ENCODE measurements at places on chromosomes 1 and 21.
A peak's percentile ranks its signal among the peaks of the same experiment; 100 is the strongest.

GRCh38 chr21:34668803-34669148, at the start of gene CLIC6:
TSS of gene CLIC6 (plus strand) at chr21:34668994. CDS start at chr21:34669389, 395 bp downstream.
- DNase-seq = no peak

- DNase-seq = no peak
Measured at GRCh38 chr1:214957330-214958137, 125.0 kb upstream of the KCNK2 start.

DNA sequence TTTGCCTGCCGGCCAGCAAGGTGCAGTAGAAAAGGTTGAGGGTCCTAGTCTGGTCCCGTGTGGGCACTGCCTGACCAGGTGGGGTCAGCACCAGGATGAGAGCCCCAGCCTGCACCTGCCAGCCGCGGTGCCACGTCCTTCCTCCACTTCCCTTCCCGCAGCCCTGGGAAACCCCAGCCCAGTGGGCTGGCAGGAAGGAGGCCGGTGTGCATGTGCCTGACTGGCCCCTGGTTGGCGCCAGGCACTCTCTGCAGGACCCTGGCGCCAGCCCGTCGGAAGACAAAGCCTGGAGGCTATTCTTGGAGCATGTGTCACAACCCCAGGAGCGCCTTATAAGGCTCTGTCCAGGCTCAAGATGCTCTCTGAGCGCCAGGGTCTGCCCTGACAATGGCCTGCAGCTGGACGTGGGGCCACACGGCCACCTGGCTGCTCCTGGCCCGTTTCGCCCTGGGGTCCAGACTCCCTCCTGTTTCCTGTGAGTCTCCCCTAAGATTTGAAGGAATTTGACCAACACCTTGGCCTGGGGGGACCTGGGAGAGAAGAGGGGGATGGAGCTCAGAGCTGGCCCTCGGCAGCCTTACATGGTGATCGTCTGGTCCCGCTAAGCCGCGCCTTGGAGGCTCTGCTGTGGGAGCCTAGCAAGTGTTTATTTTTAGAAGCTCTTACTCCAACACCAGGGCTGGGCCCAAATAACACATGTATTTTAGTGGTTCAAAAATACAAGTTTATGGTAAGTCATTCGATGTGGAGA, 31.9 kb upstream of the POFUT2 start:
- DNase-seq = no peak

DNA sequence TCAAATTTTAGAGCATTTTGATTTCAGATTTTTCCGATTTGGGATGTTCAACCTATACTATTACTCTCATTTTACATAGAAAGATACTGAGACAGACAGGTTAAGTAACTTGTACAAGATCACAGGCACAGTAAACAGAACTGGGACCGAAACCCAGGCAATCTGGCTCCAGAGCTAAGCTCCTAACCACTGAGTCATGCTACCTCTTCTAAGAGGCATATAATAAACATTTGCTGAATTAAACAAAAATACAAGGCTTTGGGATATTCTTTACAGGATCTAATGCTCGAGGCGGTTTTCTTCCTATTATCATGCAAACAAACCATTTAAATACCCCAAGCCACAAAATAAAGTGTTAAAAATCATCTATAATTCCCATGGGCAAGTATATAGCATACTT, 50.3 kb downstream of the MCOLN2 start:
- no peak for DNase-seq

- no peak for DNase-seq
Measured at GRCh38 chr1:201090541-201090940, 21.7 kb downstream of the CACNA1S start.

- no peak for DNase-seq
Measured at GRCh38 chr21:31952828-31953227, 80.0 kb downstream of the HUNK start.

DNA sequence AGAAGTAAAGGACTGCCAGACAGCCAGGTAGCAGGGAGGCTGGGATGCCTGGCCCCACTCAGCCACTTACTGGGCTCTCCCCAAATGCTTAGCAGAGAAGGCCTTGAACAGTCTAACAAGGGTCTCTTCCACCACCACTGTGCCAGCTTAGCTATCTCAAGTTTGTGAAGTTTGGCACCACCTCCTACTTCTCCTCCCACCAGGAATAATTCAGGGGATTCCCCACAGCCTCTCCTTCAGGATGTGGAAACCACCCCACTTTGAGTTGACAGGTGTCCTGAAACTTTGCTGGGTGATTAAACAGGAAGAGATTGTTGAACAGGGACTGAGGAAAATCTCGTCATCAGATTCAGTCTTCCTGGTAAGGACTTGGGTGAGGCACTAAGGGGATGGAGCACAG, 59.4 kb upstream of the ATP1B1 start:
- DNase-seq = no peak

- DNase-seq = peak; percentile 74
Measured at GRCh38 chr1:173429471-173430402, 47.4 kb upstream of the PRDX6 start.

DNA sequence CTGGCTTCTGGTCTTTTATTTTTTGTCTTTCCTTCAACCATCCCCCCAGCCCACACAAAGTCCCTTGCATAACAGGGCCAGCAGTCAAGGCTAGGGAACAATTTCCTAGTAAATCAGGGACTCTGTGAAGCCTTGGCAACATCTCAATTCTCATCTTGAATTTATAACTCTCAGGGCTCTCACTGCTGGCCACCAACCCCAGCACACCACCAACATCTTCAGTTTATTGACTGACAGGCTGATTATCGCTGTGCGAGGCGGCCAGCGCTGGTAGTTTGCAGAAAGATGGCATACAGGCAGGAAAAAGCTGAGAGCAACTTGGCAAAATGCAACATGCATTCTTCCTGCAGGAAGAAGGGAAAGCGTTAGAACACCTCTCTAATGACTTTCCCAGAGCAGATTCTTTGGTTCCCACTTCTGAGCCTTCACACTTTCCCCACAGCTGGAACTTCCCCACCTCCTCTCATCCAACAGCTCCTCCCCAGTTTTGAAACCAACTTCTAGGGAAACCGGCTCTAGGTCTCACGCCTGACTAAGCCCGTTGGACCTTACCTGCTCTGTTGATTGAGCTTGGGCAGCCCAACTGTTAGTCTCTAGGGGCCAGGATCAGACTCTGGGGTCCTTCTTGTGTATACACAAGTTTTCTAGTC, 26.3 kb upstream of the CSF1 start:
- DNase-seq = no peak

- no peak for DNase-seq
Measured at GRCh38 chr1:53544728-53545515, 85.7 kb downstream of the DMRTB1 start.

GRCh38 chr1:206757524-206758266, 12.9 kb upstream of the IL19 start:
- DNase-seq = no peak

GRCh38 chr1:34405266-34405959, 228.7 kb downstream of the C1orf94 start:
- no peak for DNase-seq

DNA sequence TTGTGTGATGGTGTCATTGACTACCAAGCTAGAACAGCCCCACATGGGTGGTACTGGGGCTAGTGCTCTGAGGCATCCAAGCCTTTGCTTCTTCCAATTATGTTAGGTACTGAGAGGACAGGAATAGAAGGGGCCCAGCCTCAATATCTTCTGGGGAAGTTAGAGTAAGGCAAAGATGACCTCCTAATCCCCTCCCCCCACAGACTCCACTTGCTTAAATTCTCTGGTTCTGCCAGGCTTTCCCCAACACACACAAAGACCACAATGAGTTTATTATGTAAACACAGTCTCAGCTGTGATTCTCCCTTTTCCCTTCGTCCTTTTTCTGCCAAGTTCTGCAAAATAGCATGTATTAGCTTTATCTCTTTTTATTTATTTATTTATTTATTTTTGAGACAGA, 3.1 kb upstream of the TACSTD2 start:
- no peak for DNase-seq

- peak; percentile 89 for DNase-seq
Measured at GRCh38 chr1:164637461-164638375, 78.7 kb downstream of the PBX1 start.

- no peak for DNase-seq
Measured at GRCh38 chr1:239112101-239112935, 274.1 kb upstream of the CHRM3 start.

DNA sequence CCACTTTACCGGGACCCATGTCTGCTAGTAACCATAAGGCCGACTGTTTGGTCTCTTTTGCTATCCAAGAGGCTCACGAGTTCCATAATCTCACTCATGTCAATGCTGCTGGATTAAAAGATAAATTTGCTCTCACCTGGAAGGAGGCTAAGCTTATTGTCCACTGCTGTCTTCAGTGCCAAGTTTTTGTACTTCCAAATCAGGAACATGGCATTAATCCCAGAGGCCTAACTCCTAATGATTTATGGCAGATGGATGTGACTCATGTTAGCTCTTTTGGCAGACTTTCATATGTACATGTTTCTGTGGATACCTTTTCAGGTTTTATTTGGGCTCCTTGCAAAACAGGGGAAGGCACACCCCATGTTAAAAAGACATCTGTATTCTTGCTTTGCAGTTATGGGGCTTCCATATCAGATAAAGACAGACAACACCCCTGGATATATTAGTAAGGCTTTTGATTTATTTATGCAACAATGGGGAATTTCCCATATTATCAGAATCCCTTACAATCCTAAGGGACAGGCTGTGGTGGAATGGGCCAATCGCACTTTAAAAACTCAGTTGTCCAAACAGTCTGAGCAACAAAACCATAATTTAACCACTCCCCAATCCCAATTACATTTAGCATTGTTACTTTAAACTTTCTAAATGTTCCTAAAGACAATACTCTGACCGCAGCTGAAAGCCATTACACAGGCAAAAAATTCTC, 162.7 kb downstream of the IER5 start:
- no peak for DNase-seq

GRCh38 chr1:115057661-115058254, 28.1 kb downstream of the TSHB start:
- no peak for DNase-seq

- DNase-seq = no peak
Measured at GRCh38 chr1:190273161-190273560, 204.5 kb downstream of the BRINP3 start.

DNA sequence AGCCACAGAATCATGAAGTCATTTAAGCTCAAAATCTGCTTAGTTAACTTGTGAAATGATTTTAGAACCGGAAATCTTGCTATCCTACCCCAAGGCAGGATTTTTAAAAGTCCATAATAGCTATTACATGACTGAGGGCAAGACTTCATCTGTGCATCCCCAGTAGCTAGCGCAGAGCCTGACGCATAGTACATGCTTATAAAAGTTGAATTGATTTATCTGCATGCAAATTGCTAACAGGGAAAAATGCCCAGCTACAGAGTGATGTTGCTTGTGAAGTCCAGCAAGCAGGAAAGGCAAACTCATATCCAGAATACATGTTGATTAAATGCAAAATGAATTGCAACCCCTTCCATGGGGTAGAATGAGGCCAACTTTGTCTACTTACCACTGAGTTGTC, 8.1 kb upstream of the MAP1LC3C start:
- no peak for DNase-seq

GRCh38 chr1:176119549-176119948, 87.5 kb downstream of the COP1 start:
- no peak for DNase-seq

- DNase-seq = no peak
Measured at GRCh38 chr1:246221485-246222255, 285.4 kb downstream of the SMYD3 start.

GRCh38 chr1:85343213-85343611, 66.8 kb upstream of the BCL10 start:
- DNase-seq = no peak

- DNase-seq = no peak
Measured at GRCh38 chr1:79790950-79791349, 784.4 kb upstream of the ADGRL4 start.

DNA sequence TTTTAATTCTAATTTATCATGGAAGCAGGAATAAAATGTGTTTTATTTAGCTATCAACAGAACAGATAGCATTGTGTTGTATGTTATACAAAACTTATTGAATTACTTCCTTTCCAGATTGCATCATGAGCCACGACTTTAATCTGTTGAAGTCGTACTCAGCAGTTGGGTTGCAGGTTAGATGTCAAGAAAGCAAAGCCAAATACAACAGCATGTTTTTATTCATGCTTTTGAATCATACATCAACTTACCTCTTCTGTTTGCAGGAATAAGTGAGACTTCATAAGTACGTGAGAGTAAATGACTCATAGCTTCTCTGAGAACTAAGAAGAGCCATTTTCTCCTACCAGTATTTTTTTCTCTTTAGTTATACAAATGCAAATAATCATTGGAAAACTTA, 110.8 kb upstream of the ADGRL4 start:
- no peak for DNase-seq

DNA sequence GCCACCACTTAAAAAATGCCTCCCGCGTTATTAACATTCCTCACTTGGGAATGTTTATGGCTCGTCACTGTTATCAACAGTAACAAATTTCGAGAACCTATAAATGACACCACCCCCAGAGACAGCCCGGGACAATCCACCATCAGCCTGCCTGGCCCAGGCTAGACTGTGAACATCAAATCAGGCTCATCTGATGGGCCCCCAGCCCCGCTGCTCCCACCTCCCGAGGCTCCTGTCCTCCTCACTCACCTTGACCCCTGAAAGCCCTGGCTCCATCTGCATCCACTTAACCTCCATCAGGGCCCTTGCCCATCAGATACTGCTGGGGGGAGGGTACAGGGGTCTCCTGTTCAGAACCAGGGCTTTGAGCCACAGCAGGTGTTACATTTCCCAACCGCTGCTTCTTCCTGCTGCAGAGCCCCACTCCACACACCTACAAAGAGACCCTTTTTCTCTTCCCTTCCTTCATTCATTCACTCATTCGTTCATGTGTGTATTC, 156.5 kb upstream of the VAMP3 start:
- no peak for DNase-seq

DNA sequence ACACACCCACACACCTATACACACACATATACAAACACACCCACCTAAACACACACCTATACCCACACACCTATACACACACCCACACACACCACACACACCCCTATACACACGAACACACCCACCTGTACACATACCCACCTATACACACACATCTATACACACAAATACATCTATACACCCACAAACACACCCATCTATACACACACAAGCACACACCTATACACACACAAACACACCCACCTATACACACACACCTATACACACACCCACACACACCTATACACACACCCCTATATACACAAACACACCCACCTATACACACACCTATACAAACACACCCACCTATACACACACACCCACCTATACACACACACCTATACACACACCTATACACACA, 116.4 kb upstream of the VAMP3 start:
- no peak for DNase-seq
